ENCODE measurements at places on chromosomes 5 and 9.
A peak's percentile ranks its signal among the peaks of the same experiment; 100 is the strongest.

DNA sequence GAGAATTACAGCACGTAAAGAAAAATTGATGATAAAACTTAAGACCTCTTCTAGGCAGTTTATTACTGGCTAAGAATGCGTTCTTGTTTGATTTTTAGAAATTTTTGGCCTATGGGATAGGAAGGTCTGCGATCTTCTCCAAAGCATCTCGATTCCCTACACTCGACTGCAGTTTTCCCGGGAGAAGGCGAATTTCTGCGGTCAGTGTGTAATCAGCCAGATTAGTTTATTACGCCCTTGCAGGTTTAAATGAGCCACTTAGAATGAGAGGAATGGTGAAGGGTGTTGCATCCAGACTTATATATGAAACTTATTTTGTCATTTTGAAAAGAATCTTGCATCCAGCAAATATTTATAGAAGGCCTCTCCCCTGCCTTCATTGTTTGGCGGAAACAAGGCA is 1.2 kb downstream of the MTAP start:
- no peak for DNase-seq

DNA sequence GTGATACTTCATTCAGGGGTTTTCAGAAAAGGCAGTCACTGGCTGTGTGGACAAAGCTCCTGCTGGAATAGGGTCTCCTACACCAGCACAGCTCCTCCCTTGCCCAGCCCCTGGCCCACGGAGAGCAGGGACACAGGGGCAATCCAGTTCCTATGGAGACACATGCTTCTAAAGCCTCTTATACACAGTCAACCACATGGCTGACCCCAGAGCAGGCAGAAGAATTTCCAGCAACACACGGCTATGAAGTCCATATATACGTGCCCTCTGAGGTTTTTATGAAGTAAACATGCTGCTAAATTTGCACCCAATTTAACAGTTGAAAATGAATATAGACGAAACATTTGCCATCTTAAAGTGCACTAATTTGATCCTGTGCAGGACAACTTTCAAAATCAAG is 19.4 kb downstream of the PSMB7 start:
- no peak for DNase-seq

- peak; percentile 98 for DNase-seq
Measured at GRCh38 chr9:126985870-126986498, 71.4 kb downstream of the RALGPS1 start.

DNA sequence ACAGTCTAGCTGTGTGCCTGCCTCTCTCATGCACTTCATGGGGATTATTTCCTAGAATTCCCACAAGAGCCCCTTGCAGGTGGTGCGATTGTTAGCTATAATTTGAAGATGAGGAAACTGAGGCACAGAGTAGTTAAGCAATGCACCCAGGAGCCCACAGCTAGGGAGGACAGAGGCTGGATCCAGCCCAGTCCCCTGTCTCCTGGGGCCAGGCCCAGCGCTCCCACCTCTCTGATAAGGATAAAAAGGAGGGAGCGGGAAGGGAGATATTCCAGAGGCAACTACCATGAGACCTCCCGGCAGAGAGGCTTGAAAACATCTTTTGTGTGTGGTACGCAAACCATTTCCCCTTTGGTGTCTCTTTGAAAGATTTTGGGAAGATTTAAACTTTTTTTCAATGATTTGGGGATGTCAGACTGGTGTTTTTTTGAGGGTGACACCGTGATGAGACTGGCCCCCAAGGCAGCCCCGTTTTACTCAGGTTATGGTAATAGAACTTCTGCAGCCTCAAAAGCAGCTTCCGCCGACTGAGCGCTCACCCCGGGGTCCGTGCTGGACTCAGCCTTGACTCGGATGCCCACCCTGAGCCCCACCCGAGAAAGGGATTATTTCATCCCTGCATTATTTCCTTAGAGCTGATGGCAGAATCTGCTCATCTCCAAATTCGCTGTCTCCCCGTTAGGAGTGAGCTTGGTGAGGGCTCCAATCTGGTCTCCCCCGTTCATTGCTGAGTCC is 144.7 kb upstream of the IER5L start:
- DNase-seq = no peak

- peak; percentile 48 for DNase-seq
Measured at GRCh38 chr9:71683598-71684235, 84.6 kb downstream of the CEMIP2 start.

- DNase-seq = no peak
Measured at GRCh38 chr9:126548312-126548711, 65.4 kb upstream of the LMX1B start.

- no peak for DNase-seq
Measured at GRCh38 chr9:38107811-38108304, 38.8 kb upstream of the SHB start.

GRCh38 chr9:136122425-136123383 is 4.0 kb upstream of the TMEM250 start:
- peak; percentile 69 for DNase-seq
